ENCODE measurements at places on chromosomes 3 and 15.

DNA sequence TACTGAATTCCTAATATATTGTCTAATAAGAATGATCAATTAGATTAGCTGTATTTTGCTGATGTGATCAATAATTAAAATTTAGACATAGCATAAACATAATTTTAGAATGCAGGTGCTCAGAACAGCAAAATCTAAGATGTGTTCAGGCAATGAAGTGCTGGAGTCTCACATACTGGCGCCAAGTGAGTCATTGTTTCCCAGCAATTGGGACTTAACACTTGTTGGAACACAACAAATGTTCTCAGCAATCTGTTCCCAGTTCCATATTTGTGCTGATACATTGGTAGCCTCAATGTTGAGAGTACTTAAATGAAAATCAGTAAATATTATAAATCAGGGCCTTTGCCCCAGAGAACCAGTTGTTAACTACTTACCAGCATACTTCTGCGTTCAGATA lies 619.0 kb downstream of the ROBO1 start:
- DNase-seq, result no peak

- no peak for DNase-seq
Observed at GRCh38 chr3:15305359-15305844, 27.0 kb downstream of the SH3BP5 start.

GRCh38 chr3:138049157-138049919 lies 39.4 kb downstream of the CLDN18 start:
- DNase-seq, result no peak

GRCh38 chr15:69025320-69025719 lies 10.8 kb downstream of the NOX5 start:
- no peak for DNase-seq

GRCh38 chr3:28521663-28522062 lies 173.0 kb upstream of the AZI2 start:
- no peak for DNase-seq

- no peak for DNase-seq
Observed at GRCh38 chr15:99911816-99912215, 178.6 kb upstream of the LYSMD4 start.

- no peak for DNase-seq
Observed at GRCh38 chr3:188671971-188672370, 499.8 kb upstream of the TPRG1 start.

GRCh38 chr15:67917037-67917436 lies 77.2 kb upstream of the RNU6-1 start:
- no peak for DNase-seq

- DNase-seq, result peak; percentile 52
Observed at GRCh38 chr3:195549931-195550519, 6.9 kb upstream of the PPP1R2 start.

DNA sequence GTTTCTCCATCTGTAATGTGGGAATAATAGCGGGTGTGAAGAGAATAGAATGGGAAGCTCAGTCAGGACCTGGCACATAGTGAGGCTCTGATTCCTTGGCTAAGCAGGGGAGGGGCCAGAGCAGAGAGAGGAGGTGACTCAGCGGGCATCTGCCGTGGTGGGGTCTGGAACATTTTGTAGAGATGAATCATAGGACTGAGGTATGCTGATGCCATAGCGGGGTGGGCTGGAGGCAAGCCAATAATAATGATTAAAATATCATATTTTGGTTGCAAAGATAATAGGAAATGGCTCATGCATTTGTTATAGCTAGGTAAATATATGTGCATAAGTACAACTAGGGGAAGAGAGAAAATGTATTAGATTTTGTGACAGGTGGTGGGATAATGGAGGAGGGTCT lies 11.2 kb downstream of the TGM4 start:
- DNase-seq, result no peak

GRCh38 chr15:84951736-84952135 lies 29.9 kb upstream of the PDE8A start:
- no peak for DNase-seq

DNA sequence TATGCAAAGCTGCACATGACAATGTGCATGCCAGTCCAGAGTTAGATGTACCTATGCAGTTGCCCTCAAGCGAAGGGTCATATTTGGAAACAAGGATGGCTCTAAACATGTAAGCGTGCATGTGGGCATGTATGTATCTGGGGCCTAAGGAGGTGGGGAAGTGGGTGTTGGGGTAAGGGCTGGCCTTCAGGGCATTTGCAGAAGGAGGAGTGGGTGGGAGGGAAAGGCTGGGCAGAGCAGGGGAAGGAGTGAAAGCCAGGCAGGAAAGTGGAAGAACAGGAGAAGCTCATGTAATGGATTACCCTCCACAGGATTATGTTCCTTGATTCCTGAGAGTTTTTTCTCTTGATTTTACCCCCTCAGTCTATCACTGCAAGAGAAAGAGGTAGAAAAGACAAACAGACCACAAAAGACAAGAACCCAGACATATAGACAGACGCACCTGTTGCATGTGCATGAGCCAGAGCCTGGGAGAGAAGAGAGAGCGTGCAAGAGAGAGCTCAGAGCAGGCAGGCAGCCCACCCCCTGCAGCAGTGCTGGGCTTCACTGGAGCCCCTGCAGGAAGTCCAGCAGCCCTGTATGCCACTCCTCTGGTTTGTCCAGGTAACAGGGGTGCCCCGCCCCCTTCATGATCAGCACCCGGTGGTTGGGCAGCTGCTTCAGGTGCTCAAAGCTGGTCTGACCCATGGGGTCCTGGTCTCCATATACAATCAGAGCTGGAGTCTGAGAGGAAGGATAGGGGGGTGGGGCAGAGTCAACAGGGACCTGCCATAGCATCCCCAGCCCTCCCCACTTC lies 1.8 kb upstream of the PCBP4 start:
- DNase-seq, result no peak

- DNase-seq, result no peak
Observed at GRCh38 chr15:77825546-77825945, 192.8 kb upstream of the LINGO1 start.

- DNase-seq, result no peak
Observed at GRCh38 chr3:160376681-160377080, 22.3 kb downstream of the IFT80 start.

DNA sequence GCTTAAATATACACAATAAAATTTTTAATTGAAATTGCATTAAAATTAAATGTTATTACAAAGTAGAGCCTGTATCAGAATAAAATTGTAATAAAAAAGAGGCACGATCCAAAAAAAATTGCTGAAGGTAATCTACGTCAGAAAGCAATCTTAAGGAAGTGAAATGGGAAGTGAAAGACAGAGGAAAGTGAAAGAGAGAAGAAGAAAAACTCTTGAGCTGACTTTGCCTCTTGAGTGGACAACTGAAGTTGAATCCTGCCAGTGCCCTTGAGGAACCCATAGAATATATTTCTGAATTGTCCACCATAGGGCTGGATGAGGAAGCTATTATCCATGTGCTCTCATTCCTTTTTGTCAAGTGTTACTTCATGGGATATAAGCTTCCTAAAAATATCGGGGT lies 285.1 kb upstream of the STAC start:
- no peak for DNase-seq

GRCh38 chr3:50090984-50091383 lies 2.3 kb downstream of the RBM5 start:
- no peak for DNase-seq

- DNase-seq, result peak; percentile 30
Observed at GRCh38 chr15:90306560-90306959, 41.1 kb downstream of the NGRN start.

- DNase-seq, result no peak
Observed at GRCh38 chr3:148173851-148174250, 523.9 kb upstream of the AGTR1 start.

GRCh38 chr3:109685084-109686079 lies 348.0 kb upstream of the DPPA4 start:
- DNase-seq, result no peak

DNA sequence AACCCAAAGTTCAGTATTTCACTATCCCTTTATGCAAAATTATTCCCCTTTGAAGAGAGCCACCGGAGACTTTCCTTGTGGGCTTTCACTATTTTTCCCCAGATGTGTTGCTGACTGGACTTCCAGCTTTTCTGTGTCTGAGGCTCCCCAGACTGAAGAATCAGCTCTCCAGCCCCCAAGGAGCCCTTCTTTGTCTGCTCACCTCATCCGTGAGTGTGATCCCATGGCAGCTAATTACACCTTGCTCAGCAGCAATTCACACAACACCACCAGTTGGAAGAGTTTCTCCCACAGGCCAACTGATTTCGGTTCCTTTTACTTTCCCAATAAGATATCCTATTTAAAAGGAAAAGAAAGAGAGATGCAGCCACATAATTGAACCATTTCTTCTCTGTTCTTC lies 249.5 kb upstream of the TRIM42 start:
- DNase-seq, result no peak

- no peak for DNase-seq
Observed at GRCh38 chr15:38002883-38003477, 68.5 kb downstream of the TMCO5A start.

DNA sequence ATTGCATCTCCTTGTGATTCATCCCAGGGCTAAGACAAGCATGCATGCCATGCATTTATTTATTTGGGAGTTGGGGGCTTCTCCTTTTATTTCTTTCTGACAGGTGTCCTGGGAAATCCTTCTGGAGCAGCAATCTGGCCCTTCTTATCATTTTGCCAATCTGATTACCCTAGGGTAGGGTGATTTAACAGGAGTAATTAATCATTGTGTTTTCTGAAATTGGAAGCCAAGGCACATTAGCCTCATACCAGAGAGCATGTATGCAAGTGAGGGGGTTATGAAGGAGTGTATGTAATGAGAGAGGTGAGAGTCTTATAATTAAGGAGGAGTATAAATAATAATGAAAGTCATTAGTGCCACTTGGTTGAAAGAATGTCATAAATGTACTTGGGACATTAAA lies 37.4 kb upstream of the ARPP21 start:
- no peak for DNase-seq

- no peak for DNase-seq
Observed at GRCh38 chr3:43521941-43522340, 99.9 kb downstream of the ANO10 start.

DNA sequence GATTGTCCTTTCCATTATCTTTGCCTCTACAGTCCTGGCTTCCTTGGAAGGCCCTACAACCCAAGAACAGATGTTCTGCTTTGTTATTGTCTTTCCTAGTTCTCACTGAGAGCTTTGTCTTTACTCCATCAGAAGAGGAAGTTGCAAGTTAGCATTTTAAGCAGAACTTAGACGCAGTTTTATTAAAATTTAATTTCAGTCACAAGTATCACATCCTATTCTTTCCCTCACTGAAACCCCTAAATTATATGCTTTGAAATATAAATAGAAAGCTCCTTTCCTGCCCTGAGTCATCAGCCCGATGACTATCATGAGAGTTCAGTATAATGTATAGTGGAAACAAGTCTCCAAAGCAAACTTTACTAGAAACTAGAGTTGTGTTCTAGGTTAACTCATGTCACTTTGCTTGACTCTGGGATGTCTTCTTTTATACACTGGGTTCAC lies 291.2 kb upstream of the RBMS3 start:
- DNase-seq, result no peak

GRCh38 chr15:73822998-73823397 lies 50.4 kb upstream of the TBC1D21 start:
- DNase-seq, result no peak

GRCh38 chr3:182911782-182912111 lies 68.6 kb downstream of the DCUN1D1 start:
- no peak for DNase-seq

- DNase-seq, result no peak
Observed at GRCh38 chr3:182357928-182358327, 435.4 kb upstream of the ATP11B start.

- DNase-seq, result no peak
Observed at GRCh38 chr3:126518779-126519177, 1.2 kb upstream of the UROC1 start.

- DNase-seq, result no peak
Observed at GRCh38 chr15:48010316-48010715, 110.5 kb upstream of the SLC24A5 start.

- DNase-seq, result no peak
Observed at GRCh38 chr3:96860882-96861281, 46.5 kb downstream of the EPHA6 start.

- no peak for DNase-seq
Observed at GRCh38 chr3:82587174-82587573, 825.7 kb upstream of the GBE1 start.

GRCh38 chr3:49880581-49881315 lies 11.0 kb upstream of the CAMKV start:
- no peak for DNase-seq

GRCh38 chr3:123449997-123450604 lies 1.2 kb upstream of the ADCY5 start:
- no peak for DNase-seq

- no peak for DNase-seq
Observed at GRCh38 chr3:44099566-44100297, 142.0 kb upstream of the TOPAZ1 start.

GRCh38 chr3:189573004-189573403 lies 58.2 kb upstream of the TP63 start:
- DNase-seq, result no peak

DNA sequence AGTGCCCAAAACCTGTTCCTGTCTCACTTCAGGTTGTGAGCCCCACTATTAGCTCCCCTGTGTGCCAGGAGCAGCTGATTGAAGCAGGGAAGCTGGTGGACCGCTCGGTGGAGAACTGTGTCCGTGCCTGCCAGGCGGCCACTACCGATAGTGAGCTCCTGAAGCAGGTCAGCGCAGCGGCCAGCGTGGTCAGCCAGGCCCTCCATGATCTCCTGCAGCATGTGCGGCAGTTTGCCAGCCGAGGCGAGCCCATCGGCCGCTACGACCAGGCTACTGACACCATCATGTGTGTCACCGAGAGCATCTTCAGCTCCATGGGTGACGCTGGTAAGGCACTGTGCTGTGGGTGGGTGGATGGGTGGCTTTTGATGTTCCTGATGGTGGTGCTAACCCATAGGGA lies 334.1 kb upstream of the TPM1 start:
- no peak for DNase-seq

- DNase-seq, result no peak
Observed at GRCh38 chr3:9809239-9809614, 835 bp upstream of the TTLL3 start.

All from stimulated activated CD4-positive, alpha-beta T cell treated with anti-CD3 and anti-CD28 coated beads, Interleukin-12 subunit alpha, Interleukin-12 subunit beta, amount 100 ng/mL, for 4 hours (primary cell).